T-helper 17 cell (primary cell): ENCODE measurements at places on chromosomes 7 and 10.

- no peak for DNase-seq
Measured at GRCh38 chr10:121658611-121659010, 60.4 kb upstream of the FGFR2 start.

GRCh38 chr7:135942614-135943013 is 34.5 kb downstream of the MTPN start:
- DNase-seq, result no peak

GRCh38 chr7:112207765-112208164 is 1.3 kb downstream of the ZNF277 start:
- DNase-seq, result no peak

DNA sequence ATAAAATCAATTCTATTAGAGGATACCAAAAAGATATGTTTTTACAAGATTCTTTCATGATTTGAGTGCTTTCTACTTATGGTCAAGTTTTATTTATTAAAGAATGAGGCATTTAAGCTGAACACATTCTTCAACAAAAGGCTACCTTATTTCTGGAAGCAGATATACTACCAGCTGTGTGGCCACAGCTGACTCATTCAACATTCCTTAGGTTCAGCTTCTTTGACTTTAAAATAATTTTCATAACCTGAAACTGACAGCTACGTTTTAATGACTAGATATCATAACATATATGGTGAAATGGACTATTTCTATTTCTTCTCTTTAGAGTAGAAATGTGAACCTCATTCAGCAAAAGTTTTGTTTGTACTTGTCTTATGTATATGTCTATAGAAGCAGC is 414.2 kb upstream of the SEMA3C start:
- DNase-seq, result no peak

DNA sequence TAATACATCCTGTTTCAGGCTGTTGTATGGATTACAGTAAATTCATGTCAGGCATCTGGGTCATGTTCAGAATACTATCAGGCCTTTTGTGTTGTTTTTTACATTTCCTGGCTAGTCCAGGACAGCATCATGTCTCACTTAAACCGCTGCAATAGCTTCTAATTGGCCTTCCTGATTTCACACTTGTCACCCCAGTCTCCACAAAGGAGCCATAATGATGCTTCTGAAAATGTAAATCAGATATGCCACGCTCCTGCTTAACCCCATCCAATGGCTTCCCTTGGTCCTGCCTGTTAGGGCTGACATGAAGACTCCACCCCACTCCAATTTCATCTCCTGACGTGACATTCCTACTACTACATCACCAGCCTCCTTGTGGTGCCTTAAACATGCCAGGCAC is 220.0 kb downstream of the CACNA2D1 start:
- no peak for DNase-seq

DNA sequence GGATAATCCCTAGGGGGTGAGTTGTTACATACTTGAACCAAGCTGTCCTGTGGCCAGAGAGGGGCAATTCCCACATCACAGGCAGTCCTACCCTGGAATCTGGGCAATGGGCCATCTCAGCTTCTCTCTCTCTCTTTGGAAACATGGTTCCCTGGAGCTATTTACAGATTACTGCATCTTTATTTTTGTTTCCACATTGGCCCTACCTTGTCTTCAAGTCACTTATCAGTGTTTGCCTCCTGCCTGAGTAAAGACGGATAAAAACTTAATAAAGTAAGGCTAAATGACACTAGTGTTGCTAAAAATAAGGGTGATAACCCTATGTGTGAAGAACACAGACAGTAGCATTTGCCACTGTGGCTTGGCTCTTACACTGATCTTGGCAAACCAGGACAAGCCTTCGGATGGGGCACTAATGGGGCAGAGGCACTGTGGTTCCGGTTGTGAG is 228.2 kb downstream of the GFRA1 start:
- DNase-seq, result no peak

DNA sequence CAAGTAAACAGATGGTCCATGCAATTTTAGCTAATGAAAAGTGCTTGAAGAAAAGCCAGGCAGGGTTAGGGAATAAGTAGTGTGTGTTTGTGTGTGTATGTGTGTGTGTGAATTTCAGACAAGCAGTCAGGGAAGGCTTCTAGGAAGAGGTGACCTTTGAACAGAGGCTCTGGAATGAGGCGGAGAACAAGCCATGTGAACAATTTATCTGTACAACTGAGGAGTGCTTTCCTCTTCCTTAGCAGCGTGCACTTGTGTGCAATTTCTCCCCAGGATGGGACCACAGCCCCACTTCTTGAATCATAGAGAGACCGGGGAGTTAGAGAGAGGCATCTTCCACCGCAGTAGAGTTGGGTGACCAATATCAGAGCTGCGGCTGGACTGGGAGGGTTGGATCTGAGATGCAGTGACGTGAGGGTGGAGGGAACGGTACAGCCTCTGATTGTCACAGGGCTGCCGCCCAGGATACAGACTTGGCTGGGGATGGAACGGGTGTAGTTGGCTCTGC is 69.2 kb upstream of the FAM171A1 start:
- DNase-seq, result no peak

- DNase-seq, result no peak
Measured at GRCh38 chr10:103423748-103424147, 27.3 kb downstream of the PDCD11 start.

DNA sequence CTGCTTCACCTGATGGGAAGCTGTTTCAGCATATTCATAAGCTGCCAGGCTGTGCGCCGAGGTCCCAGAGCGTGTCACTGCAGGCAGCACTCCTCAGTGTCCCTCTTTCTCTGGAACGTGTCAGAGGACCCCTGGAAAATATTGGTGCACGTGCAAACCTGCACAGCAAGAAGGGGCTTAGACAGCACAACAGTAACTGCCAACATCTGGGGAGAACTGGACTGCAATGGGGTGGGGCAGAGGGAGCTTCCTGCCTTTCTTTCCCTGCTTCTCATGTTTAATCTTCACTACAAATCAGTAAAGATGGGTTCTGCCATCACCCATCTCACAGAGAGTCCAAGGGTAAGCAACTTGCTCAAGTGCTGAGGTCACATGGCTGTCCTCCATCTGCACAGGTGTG is 86.5 kb upstream of the GPR26 start:
- DNase-seq, result no peak
